ENCODE measurements at places on chromosomes 4 and X.

DNA sequence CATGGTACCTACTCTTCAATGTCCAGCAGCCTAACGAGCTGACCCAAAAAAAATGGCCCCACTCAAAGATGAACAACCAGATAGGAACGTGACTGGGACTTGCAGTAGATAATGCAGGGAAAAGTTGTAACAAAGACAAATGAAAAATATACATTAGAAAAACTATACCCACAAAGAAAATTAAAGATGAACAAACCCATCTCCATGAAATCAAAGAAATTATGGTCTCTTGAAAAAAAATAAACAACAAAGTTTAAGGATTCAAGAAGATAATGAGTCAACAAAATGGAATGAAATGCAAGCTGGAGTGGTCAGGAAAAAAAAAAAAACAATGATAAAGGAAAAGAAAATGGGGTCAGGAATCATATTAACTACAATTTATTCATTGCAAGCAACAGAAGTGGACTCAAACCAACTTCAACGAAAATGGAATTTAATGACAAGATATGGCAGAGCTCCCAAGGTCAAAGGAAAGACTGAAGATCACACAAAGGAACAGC is 309.8 kb upstream of the GALNT7 start:
- DNase-seq, result no peak

- DNase-seq, result no peak
These were observed 69.6 kb upstream of the BCOR start for GRCh38 chrX:40167233-40167849.

GRCh38 chr4:42415281-42415680 is 18.0 kb downstream of the SHISA3 start:
- DNase-seq, result no peak

DNA sequence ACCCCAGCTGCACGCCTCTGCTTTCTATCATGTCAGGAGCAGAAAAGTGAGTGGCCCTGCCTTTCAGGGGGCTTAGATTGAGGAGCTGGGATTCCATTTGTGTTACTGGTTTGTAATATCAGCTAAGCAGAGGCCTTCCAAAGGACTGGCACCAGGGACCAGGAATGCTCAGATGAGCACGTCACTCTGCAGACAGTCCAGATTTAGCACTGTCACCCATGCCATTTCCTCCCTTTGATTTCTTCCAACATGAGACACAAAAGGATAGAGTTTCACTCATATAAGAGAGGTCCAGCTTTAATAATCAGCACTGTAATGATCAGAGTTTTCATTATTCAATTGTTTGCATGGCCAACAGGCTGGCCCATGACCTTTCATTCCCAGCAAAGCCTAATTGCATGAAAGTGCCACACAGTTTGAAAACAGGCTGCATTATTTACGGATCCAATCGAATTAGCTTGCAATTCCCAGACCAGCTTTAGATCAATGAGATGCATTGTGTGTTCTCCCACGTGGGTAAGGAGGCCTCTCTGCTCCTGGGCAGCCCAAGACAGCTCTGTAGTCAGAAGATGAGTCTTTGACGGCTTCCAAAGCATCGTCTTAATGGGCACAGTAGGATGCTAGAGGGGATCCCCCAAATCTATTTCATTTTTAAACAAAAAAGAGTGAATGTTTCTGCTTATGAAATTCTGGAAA is 9.8 kb upstream of the SLC2A9 start:
- no peak for DNase-seq

DNA sequence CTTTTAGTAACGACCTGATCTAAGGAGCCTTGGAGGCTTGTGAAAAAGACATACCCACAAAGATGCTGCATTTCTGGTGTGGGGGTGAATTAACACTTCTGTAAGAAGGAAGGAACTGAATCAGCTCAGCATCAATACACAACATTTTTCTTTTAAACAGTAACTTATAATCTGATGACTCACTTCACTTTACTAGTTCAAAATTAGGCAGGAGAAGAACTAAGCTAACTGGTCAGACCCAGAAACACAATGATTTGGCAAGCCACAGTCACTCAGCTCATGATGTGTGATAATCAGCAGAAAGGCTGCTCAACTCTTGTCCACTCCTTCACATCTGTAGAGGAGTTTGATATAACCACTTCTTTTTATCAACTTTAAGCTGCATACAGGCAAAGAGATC is 4.6 kb downstream of the MMAA start:
- DNase-seq, result no peak

Data from GM19239 (cell line).